Activated naive CD4-positive, alpha-beta T cell treated with Interleukin-2 at 50 U/mL for 16 hours (primary cell): ENCODE measurements at places on chromosomes 12 and 14.

DNA sequence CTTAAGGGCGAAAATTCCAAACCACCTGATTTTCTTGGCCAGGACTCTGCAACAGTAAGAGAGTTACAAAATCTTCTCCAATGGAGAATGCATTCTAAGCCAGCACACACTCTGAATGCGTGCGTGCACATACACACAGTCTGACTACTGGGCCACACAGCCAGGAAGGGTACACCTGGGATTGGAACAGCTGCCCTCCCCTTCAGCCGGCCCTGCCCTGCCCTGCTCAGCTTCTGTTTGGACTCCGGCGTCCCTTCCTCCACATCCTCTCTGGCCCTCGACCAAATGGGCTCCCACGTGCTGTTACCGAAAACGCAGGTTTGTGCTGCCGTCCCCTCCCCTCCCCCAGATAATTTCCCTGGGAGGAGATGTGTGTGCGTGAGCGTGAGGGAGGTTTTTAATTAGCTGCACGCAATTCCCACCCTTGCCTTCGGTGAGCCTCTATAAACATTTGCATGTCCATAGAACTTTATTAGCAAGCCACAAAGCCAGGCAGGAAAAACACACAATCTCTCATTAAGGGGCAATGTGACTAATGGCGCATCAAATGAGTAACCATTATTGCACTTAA is 43.0 kb downstream of the CCNK start:
- no peak for DNase-seq

DNA sequence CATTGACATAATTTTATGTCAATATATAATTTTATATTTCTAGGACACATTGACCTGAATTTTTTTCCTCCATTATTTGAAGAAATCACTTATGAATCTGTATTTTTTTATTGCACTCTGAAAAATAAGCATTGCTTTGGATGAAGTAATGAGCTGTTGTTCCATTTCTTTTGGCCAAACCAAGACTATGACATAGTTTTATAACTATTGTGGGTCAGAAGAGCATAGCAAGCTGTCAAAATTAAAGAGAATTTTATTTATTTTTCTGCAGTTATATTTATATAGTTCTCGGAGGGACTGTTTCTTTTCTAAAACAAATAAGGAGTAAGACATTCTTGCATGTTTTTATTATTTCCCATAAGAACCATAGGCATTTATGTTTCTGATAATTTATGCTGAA is 8.5 kb downstream of the C12orf75 start:
- no peak for DNase-seq

GRCh38 chr12:51335931-51336330 is 10.5 kb downstream of the CELA1 start:
- DNase-seq, result no peak

- DNase-seq, result no peak
Measured at GRCh38 chr14:31660191-31660590, 99.0 kb downstream of the NUBPL start.

DNA sequence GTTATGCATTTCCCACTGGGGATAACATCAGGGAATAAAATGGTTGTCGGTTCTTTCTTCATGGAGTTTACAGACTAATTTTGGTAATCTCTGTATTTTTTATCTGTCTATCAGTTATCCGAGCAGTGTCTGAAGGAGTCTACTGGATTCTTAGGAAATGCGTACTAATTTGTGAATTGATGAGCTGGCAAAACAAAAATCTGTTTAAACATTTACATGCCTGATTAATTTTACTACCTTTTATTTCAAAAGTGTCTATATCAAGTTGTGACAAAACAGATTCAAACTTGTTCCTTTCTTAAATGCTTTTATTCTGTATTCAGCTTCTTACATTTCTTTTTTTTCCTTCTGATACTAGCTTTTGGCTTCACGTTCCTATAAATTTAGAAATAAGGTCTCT is 4.4 kb downstream of the RIMKLB start:
- DNase-seq, result no peak

DNA sequence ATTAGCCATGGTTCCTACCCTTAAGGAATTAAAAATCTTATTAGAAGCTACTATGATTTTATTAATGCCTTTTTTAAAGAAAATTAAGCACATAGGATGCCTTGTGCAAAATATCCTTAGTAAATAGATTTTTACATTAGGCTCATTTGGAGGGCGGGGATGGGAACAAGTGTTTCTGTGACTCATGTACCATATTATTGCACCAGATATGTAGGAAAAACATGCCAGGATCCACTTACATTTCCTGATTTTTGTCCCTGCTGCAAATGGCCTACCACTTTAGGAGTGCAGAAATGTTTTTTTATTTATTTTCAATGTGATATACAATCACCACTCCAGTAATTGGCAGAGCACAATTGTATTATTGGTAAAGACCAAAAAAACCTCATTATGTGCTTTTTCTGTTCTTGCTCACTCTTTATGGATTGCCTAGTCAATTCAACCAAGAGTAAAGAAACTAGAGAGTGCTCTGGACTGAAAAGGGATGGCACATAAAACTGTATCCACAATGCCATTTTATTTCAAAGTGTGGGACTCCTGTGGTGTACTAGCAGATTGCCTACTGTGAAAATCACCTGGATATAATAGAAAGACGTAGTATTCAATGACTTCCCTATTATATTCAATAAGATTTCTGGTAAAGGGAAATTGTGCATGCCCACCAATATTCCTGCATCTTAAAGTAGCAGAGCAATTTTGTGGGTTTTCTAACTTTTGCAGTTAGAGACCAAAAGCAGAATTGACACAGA is 86.9 kb downstream of the ANO6 start:
- no peak for DNase-seq

- DNase-seq, result no peak
Measured at GRCh38 chr12:117884161-117884560, 84.6 kb downstream of the KSR2 start.

GRCh38 chr14:105389976-105390848 is 8.1 kb upstream of the TEX22 start:
- DNase-seq, result no peak

DNA sequence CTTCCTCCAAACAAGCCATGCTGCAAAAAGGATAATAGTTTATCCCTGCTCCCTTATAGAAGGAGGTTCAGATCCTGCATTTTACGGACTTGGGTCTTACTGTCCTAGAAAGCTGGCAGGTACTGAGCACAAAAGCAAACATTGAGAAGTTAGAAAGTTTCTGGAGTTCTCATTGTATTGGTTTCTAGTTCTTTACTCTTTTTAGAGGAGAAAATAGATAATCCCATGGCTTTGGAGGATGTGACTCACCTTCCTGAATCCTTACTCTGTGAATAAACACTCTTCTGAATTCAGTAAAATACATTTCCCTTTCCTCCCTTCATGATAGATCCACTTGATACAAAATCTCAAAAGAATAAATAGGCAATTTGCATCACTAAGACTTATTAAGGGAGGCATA is 188.9 kb downstream of the NPAS3 start:
- DNase-seq, result no peak

- no peak for DNase-seq
Measured at GRCh38 chr14:99803106-99803775, 10.0 kb downstream of the EML1 start.

DNA sequence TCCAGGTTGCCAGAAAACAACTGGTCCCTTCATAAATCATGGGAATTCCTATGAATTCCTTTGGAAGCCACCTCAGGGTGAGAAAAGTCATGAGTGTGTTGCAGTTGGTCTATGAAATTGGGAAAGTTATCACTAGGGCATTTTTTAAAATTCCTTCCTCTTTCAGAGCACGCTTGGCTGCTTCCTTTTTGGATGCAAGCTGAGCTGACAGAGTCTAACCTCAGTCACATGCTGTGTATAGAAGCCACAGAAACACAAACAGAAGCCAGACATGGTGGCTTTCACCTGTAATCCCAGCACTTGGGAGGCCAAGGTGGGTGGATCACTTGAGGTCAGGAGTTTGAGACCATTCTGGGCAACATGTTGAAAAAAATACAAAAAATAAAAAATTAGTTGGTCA is 21.7 kb upstream of the HELB start:
- no peak for DNase-seq

DNA sequence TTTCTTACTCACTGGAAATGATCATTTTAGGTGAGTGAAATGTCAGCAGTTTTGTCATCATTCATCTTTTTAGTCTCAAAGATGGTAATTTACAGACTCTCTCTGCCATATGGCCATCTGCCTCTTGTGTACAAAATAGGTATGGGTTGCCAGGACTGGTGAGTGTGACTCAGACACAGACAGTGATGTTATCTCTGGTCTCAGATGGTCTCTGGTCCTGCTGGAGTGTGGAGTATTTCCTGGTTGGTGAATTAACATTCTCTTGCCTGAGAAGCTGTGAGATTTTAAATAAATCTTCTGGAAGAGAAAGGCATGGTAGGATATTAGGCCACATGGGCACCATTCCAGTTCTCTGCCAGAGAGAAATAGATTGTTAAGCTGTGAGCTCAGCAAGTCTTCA is 207.0 kb downstream of the ATP23 start:
- no peak for DNase-seq

DNA sequence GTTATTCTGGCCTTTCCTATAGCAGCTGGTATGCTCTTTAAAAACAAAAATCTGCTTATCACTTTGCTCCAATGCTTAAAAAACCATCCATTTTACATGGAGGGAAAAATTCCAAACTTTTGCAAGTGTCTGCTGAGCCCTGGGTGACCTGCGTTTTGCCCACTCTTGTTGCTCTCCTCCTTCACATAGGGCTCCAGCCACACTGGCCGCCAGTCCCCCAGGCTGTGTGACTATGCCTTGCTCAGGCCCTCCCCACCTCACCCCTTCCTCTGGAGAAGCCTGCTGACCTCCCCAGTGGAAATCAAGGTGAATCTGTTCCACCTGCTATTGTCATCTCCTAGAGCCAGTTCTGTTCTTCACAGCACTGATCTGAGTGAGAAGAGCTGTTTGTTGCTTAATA is 126.9 kb downstream of the SLC25A47 start:
- DNase-seq, result no peak

GRCh38 chr14:73741876-73742519 is 27.8 kb upstream of the PNMA1 start:
- DNase-seq, result peak; percentile 24

DNA sequence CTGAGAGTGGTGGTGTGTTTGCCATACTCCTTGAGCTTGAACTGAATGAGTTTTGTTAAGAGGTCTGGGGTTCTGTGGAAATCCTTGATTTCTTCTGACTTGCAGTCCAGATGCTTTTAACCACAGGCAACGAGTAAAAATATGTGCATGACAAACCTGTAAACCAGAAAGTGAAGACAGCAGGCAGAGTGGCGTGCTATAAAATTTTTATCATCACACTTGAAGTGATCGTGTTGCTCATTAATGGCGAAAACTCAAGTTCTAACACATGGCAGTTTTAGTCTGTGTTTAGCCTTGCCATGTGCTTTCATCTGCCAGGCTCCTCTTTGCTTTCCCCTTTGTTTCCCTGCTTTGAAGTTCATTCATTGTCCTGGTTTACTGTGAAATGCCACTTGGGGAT is 28.0 kb downstream of the TXNRD1 start:
- no peak for DNase-seq

GRCh38 chr12:42234970-42235369 is 3.1 kb downstream of the YAF2 start:
- no peak for DNase-seq

DNA sequence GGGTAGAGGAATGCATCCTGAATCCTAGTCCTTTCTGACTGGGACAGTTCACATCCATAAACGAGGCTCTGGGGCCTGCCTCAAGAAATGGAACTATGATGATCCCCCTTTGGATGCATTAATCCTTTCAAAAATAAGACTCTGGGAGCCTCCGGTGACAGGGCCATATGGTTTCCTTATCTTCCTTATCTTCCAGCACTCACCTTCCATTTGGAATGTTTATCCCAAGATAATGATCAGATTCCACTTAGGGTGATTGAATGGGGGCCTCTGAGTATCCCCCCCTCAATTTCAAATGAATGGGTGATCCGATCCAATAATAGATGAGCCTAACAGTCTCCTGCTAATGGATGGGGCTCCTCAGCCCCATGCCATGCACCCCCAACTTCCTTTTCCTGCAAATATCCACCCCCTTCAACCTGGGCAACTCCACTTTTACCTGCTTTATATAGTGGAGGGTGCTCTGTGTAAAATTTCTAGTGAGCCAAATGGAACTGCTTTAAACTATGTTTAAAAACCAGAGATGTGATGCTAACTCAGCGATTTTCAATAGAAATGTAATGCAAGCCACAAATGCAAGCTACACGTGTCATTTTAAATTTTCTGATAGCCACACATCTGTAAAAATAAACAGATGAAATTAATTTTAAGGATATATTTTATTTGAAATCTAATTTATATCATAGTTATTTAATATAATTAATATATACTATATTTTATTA is 157.8 kb downstream of the ZFP36L1 start:
- DNase-seq, result no peak

GRCh38 chr12:11768233-11768965 is 118.9 kb downstream of the ETV6 start:
- DNase-seq, result no peak

DNA sequence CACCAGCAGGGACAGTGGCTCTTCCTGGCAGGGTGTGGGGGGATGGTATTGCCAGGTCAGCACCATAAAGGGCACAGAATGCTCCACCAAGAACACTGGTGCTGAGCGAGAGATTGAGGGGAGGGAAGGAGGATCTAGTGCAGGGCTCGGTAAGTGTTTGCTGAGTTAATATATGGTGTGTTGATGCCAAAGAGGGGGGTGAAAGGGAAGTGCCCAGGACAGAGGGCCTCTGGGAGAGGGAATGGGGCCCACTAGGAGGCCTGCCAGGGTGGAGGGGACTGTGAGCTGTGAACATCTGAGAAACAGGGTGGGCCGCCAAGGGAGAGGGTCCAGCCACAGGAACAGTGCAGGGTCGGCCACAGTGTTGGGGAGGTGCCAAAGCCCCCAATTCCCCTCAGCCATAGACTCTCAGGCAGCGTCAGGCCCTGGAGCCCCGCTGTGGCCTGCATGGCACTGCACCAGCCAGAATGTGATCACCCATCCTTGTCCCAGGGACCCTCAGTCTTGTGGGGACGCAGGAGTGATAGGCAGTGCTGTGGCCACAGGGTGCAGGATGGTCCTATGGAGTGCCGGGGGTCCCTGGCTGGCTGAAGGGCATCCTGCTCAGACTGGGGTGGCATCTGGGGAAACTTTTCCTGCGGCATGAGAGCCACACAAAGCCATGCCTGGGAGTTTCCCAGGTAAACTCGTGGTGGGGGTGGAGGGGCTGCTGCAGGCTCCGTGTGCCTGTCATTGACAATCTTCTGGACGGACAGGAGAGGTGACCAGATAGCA is 11.9 kb downstream of the RIN3 start:
- DNase-seq, result no peak
